ENCODE measurements at places on chromosomes 5 and 9.
A peak's percentile ranks its signal among the peaks of the same experiment; 100 is the strongest.

DNA sequence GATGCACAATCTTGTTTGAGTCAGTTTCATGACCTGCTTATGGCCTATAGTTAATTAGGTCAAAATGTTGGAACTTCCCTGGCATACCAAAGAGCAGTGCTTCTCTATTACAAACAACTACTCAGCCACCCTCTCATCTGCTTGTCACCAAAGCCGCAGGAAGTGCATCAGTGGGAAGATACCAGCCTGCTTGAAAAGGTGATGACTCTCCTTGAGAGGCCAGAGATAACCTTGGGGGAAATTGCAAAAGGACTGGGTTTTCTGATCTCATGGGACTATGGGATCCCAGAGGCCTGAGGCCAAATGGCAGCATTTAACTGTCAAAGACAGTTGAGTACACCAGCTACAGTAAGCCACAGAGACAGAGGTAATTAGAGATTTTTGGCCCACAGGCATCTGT lies 69.9 kb downstream of the C9orf57 start:
- DNase-seq, result no peak

DNA sequence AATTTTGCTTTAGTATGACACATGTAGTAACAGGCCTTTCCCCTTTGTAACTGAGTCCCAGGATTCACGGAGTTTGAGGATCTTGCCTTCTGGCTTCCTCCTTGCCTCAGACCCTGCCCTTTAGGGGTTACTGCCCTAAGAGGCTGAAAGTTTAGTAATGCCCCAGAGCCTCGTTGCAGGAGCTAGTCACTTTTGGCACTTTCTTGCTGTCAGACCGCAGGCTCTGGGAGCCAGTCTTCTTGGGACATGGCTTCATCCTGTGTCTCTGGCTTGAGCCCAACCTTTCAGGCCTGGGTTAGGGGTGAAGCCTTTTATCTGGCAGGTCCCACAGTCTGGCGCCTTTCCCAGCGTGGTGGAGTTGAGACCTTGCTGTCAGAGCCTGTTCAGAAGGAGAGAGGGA lies 185.6 kb upstream of the DMRT1 start:
- DNase-seq, result no peak

DNA sequence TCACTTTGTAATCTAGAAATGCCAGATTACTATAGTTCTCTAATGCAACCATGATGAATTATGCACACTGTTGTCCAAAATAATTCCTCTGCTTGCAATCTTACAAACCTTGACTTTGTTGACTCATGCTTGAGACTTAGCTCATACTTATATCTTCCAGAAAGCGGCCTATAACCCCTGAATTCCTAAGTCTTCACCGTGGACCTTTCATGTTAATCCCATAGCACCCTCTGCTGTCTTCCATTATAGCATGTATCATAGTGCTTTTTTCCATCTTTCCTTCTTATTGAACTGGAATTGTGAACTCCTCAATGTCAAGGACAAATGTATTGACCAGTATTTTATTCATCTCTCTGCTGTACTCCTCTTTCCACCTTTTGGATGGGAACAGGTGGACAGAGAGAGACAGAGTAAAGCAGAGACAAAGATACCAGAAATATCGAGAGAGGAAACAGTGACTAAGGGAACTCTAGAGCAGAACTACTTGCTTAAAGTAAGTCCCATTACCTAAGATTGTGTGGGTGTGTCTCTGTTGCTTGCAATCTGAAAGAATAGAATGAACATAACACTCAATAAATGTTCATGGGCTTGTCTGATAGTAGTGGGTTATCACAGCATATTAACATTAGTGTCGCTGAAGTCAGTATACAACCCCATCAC lies 110.0 kb downstream of the LURAP1L start:
- DNase-seq, result no peak

GRCh38 chr5:95671826-95672225 lies 11.0 kb downstream of the SPATA9 start:
- DNase-seq, result no peak

- no peak for DNase-seq
These were observed 118.0 kb downstream of the VAV2 start for GRCh38 chr9:133874060-133874657.

DNA sequence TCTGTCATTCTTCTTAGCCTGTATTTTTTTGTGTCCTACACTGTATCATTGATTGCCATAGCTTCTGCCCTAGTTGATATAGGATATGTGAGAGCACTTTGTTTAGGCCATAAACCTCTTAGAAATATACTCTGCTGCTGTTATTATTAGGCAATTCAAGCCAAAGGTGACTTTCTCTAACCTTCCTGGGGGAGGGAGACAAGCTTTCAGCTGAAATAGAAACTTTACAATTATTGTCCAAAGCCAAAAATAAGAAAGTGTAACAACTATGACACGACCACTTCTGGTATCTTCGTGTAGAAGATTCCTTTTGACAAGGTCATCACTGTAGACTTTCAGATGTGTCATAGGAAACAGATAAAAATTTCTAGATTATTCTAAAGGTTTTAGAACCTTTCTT lies 12.2 kb upstream of the CSNK1A1 start:
- DNase-seq, result no peak

GRCh38 chr5:78404682-78405293 lies 44.4 kb downstream of the SCAMP1 start:
- DNase-seq, result no peak

GRCh38 chr9:131892902-131893500 lies 153.1 kb upstream of the RAPGEF1 start:
- no peak for DNase-seq

GRCh38 chr5:37979559-37979958 lies 139.7 kb upstream of the GDNF start:
- no peak for DNase-seq

- peak; percentile 57 for DNase-seq
These were observed 40.0 kb downstream of the GALNT10 start for GRCh38 chr5:154230526-154230925.

DNA sequence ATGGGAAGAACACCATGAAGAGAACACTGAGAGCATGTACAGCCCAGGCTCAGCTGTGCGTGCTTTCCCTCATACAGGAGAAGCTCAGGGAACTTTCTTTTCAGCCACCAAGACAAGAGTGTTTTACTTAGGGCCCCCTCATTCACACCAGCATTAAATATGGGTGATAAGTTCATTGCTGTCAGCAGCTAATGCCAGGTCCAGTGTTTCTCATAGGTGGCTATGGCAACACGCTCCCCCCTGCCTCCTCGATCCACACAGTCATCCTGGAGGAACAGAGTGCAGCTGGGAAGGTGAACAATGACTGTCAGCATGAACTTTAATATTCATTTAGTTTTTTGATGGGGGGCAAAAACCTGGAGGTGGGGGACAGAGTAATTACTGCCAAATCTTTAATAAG lies 54.4 kb downstream of the TEX10 start:
- DNase-seq, result no peak

DNA sequence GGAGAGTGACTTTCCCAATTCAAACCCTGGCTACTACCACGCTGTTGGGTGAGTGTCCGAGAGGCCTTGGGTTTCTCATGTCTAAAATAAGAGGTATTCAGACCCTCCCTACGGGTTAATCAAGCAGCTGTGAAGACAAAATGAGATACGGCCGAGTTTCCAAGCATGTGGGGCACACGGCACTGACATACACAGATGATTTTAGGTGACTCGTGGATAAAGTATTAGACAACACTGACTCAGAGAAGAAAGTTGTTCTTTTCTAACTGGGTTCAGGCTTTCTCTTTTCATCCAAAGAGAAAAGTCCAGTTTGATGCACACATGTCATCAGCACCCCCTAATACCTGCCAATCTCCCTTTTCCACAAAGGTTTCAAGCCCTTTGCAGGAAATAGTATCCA lies 15.6 kb downstream of the FOXI1 start:
- no peak for DNase-seq

DNA sequence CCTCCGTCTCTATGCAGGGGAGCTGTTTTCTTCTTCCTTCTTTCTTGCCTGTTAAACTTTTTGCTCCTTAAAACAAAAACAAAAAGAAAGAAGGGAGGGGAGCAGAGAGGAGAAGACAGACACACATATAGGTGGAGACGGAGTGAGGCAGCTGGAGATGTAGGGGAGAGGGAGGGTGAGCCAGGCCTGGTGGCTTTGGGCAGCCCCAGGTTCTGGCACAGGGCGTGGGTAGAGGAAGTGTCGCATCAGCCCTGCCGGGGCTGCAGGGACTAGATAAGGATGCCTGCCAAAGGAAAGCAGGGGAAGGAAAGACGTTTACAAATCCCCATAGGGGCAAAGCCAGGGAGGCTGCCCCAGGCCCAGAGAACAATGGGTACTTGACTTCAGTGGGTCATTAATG lies 38.7 kb upstream of the PTGS1 start:
- no peak for DNase-seq

DNA sequence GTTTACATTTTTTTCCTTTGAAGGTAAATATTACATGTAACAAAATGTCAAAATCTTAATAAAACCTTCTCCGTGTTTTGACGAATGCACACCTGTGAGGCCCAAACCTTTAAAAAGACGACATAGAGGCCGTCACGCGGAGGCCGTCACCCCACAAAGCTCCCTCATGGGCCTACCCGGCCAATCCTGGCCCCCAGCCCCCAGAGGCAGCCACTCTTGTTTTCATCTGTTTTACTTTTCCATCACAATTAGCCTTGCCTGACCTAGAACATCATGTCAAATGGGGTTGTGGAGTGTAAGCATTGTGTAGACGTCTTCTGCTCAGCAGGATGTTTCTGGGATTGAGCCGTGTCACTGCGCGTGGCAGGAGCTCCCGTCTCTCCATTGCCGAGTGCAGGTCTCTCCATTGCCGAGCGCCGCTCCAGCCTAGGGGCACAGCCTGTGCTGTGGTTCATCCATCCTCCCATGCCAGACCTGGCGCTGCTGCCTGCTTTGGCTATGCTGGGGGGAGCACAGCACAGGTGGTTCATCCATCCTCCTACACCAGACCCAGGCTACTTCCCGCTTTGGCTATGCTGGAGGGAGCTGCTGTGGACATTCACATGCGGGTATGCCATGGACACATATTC lies 52.2 kb upstream of the IRX4 start:
- no peak for DNase-seq

DNA sequence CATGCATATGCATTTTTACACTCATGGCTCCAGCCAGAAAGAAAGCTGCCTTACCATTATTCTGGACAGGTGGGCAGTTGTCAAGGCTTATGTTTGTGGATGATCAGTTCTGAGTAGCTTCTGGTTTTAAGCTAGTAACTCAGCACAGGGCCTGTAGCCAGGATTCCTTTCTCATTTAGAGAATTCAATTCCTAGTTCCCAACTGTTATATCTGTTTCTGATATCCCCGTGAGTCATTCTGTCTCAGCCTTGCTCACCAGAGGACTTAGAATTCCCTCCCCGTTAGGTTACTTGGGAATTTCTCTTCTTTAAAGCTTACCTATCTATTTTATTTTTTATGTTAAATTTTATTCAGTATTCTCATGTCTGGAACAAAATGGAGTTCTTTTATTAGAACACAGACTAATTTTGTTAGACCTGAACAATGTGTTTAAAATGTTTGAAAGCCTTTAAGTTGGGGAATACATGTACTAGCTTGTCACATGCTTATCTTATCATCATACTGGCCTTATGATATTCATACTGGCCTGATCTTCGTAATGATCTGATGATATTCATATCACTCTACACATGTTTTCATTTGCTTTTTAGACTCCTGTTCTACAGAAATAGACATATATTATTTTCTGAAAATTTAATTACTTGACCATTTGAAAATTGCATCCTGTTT lies 47.1 kb downstream of the CAST start:
- no peak for DNase-seq

DNA sequence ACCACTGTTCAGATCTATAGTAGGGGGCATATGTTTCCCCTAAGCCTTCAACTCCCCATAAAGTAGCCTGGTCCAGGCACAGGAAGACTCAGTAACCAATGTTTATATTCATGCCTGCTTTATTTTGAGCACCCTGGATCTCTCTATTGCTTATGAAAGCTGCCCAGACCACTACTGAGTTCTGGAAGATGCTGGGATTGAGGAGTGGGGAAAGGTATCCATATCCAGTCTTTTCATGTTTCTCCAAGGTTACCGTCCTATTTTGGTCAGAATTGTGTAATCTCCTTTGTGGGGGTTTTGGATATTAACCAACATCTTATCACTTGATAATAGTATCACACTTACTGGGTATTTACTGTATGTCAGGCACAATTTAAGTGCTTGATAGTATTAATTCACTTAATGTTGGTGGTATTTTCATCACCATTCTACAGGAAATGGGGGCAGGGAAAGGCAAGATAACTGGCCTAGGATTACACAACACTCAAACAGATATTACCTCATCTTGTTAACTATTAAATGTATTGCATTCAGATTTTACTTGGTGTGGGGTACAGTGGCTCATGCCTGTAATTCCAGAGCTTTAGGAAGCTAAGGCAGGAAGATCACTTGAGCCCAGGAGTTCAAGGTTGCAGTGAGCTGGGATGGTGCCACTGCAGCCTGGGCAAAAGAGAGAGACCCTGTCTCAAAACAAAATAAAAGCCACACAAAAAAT lies 36.3 kb downstream of the RUSC2 start:
- no peak for DNase-seq

DNA sequence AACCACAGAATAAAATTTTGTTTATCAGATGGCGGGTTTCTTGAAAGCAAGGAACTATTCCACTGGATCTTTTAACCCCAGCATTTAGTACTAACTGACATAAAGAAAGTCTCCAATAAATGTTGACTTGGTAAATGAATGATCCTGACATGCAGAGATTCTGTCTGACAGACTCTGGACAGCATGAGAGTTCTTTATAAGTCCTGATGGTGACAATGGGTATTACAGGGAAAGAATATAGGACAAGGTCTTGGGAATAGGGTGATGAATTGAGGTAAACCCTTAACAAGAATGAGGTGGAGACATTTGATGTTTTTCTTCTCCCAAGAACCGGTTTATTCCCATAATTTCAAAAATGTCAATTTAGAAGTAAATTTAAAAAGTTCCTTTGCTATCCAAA lies 453.9 kb downstream of the TUSC1 start:
- no peak for DNase-seq

DNA sequence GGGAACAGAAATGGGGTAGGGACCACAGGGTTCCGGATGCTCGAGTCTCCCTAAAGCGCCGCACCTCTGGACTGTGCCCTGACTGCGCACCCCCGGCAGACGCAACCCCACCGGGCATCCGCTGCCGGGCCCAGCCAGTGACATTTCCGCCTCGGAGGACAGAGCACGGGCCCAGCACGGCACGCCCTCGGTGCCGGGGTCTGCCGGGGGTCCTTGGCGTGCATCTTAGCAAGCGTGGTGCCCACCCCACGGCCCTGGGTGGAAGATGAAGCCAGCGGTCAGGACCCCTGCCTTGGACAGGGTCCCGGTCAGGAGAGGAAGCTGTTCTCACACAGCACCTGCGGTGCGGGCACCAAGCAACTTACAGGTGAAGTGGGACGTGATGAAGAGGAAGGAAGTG lies 7.1 kb downstream of the INPP5E start:
- DNase-seq, result no peak

- DNase-seq, result no peak
These were observed 539.3 kb downstream of the ZNF608 start for GRCh38 chr5:124207118-124207517.

DNA sequence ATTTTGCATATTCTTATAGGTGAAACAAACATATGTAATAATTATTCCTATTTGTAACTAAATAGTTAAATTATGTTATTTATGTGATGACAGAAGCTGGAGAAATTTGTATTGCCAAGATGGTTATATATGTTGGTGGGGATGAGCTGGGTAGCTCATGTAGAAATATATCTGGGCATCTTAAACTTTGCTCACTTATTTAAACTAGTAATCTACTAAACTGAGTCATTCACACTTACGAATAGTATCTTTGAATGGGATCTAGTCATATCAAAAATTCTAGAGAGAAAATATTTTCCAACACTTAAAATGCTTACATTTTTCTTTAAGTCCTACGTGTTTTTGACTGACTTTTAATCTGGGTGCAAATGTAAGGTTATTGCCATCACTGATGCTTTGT lies 44.6 kb upstream of the EIF4EBP3 start:
- DNase-seq, result no peak

- DNase-seq, result no peak
These were observed 242.6 kb downstream of the NPR3 start for GRCh38 chr5:32953694-32954093.
